Stimulated activated CD8-positive, alpha-beta memory T cell treated with anti-CD3 and anti-CD28 coated beads, Interleukin-15, amount 100 ng/mL, for 48 hours (primary cell): ENCODE measurements at places on chromosomes 12 and 14.

GRCh38 chr14:76430017-76430416 lies 54.1 kb downstream of the ESRRB start:
- no peak for DNase-seq

DNA sequence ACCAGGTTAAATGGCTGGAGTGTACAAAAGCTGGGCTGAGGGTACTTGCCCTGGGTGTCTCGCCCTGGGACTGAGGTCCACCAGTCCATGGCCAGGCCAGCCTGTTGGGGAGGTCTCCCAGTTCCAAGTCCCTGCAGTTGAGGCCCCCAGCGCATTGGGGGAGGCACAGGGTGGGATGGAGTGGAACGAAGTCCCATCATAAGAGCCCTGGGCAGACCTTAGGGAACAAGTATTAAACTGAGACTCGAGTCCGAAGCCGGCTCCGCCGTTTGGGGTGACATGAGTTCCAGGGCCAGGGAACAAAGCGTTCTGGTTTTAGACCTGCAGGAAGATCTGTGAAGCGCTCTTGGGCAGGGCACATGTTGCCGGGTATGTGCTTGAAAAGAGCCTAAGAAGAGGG lies 84.7 kb downstream of the ALG10 start:
- DNase-seq: no peak

DNA sequence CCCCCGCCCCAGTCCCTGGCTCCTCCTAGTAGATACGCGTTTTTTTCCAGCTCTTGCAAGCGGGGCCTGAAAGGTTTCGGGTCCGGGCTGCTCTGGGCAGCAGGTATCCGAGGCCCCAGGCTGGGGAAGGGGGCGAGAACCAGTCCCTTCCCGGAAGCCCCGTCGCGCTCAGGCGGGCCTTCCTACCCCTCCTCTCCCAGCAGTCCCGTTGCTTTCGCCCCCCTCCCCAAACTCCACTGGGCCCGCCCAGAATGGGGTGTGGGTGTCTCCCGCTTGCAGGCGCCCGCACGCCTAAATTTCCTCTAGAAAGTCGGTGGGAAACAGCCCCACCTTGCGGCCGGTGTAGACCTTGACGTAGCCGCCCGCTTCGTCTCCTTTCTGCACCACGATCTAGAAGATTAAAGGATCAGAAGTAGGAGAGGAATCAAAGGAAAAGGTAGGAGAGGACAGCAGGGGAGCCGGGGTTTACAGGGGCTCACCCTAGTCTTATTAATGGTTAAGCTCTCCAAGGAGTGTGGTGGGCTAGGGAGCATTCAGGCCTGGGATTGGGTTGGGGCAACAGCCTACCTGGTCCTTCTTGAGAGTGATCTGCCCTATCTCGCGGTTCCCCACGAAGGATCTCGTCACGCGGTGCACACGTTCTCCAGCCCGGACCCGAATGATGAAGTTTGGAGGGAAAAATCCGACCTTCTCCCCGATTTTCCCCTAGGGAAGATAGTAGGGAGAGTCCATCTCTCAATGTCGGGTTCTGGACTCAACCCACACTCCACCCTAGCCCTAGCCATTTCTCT lies 7.3 kb downstream of the STAC3 start:
- DNase-seq: peak; percentile 64

- DNase-seq: no peak
These were observed 3.6 kb upstream of the FGF6 start for GRCh38 chr12:4448943-4449850.

GRCh38 chr12:51216642-51217041 lies 1.2 kb downstream of the POU6F1 start:
- DNase-seq: no peak
